ENCODE measurements at places on chromosomes 7 and 10.
A peak's percentile ranks its signal among the peaks of the same experiment; 100 is the strongest.

- peak; percentile 91 for DNase-seq
Measured at GRCh38 chr7:130491841-130492522, at the start of gene MEST. TSS of gene MEST (plus strand) at chr7:130492085. CDS start at chr7:130492314, 229 bp downstream.

DNA sequence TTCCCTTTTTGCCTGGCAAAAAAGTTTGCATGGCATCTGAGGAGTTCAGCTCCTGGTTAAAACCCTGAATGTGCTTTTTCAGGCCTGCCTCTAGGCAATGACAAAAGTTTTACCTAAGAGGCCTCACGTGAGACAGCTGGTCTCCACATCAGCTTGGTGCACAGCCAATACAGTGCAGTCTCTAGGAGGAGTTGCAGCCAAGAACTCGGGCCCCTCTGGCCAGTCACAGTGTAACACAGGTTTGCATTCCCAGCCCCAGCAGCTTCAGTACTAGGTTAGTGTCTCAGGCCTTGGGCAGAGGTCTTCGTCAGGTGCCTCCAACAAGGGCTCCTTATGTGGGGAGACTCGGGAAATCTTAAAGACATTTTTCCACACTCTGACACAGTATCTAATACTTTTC, 771.7 kb downstream of the SORCS1 start:
- no peak for DNase-seq

GRCh38 chr7:47812429-47813136, 135.7 kb downstream of the PKD1L1 start:
- DNase-seq = peak; percentile 33

DNA sequence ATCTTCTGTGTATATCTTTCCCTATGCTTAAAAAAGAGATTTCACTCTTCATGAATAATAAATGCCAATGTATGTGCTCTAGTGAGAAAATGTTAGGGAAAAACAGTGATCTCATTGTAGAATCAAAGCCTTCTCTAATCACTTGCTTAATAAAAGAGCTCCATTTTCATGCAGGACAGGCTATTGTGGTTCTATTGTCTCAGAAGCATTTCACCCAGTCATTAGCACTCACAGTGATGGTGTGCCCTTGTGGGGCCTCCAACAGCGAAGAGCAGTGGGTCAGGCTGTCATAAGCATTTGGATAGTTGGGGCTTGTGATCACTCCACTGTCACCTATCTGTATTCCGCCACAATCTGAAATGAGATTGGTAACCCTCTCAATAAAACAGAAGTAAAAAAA, 83.9 kb upstream of the RSU1 start:
- DNase-seq = no peak

DNA sequence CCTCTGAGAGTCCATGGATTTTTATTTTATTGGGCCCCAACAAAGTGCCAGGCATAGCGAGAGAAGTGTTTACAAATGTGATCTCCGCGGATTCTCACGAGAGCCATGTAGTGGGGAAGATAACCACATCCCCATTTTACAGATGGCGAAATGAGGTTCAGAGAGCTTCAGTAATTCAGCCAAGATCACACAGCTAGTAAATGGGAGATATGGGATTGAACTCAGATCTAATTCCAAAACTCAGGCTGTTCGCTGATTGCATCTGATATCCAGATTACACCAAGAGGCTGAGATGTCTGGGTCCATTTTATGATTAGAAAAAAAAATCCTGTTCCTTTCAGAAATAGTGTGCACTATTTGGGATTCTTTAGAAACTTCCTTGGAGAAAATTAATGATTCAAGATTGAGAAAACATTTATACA, 1.3 kb downstream of the FAS start:
- DNase-seq = no peak

All from NCI-H69 (cell line).